ENCODE measurements at places on chromosomes 13 and 19.

GRCh38 chr19:14015524-14016035, 9.5 kb upstream of the RFX1 start:
- no peak for DNase-seq

- DNase-seq = no peak
Measured at GRCh38 chr13:78689011-78689410, 30.1 kb upstream of the OBI1 start.

DNA sequence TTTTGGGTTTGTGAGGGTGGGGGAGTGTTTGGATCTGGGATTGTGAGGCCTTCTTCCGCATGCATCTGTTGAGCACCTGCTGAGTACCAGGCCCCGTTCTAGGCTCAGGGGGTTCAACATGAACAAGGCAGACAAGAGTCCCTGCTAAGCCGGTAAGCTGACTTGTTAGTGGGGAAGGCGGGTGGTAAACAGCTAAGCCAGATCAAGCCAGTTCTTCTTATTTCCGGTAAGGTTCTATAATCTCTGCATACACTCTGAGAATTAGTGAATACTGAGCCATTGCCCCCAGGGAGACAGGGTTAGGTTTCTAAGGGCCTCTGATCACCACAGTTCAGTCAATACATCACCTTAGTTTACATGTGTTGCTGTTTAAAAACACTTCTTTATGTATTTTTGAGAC, 9.9 kb upstream of the EHD2 start:
- no peak for DNase-seq

- no peak for DNase-seq
Measured at GRCh38 chr13:63435667-63436324, 2020.1 kb upstream of the PCDH20 start.

GRCh38 chr13:29284726-29285125, 310.8 kb downstream of the SLC7A1 start:
- DNase-seq = no peak

Data from coronary artery (tissue), 2 donors.